ENCODE measurements at places on chromosomes 6 and 20. TPM values are rescaled to one million over a fixed set of nuclear protein-coding genes. Genes with fewer than 3 reads are reported as not detected.

GRCh38 chr6:154258064-154258757, 98.4 kb downstream of the IPCEF1 start:
- H3K36me3 ChIP-seq, result no peaks in the 10 kb centered on the region
- no peaks in the 10 kb centered on the region for H3K27me3 ChIP-seq
- no peak overlapping the region for H3K4me3 ChIP-seq
- DNase-seq, result no peak
- H3K27ac ChIP-seq, result no peak overlapping the region

DNA sequence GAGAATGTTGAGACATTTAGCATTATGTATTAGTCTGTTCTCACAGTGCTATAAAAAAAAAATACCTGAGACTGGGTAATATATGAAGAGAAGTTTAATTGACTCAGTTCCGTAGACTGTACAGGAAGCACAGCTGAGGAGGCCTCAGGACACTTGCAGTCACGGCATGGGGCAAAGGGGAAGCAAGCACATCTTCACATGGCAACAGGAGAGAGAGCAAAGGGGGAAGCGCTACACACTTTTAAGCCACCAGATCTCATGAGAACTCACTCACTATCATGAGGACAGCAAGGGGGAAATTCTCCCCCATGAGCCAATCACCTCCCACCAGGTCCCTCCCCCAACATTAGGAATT, 26.8 kb upstream of the TFAP2A start:
- no peak overlapping the region for H3K4me3 ChIP-seq
- H3K36me3 ChIP-seq, result no peaks in the 10 kb centered on the region
- H3K27me3 ChIP-seq, result no peaks in the 10 kb centered on the region
- DNase-seq, result no peak
- no peaks in the 10 kb centered on the region for H3K4me1 ChIP-seq
- H3K27ac ChIP-seq, result no peak overlapping the region

DNA sequence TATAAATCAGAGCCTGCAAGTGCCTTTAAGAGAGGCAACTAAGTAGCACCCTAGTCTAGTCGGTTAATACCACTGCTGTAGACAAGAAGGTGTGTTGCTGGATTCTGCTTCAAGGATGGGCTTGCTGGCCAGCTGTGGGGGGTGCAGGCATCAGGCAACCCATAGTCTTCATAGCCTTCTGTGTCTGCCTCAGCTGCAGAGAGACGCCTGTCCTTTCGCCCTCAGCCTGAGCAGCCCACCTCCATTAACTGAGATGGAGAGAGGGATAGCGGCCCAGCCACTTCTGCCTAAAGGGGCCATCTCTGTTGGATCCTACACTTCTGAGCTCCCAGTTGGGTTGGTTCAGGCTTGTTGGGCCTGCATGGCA, 123.7 kb upstream of the MLIP start:
- no peaks in the 10 kb centered on the region for H3K36me3 ChIP-seq
- H3K4me3 ChIP-seq, result no peak overlapping the region
- no peak overlapping the region for H3K27ac ChIP-seq
- no peaks in the 10 kb centered on the region for H3K4me1 ChIP-seq
- H3K27me3 ChIP-seq, result no peaks in the 10 kb centered on the region

DNA sequence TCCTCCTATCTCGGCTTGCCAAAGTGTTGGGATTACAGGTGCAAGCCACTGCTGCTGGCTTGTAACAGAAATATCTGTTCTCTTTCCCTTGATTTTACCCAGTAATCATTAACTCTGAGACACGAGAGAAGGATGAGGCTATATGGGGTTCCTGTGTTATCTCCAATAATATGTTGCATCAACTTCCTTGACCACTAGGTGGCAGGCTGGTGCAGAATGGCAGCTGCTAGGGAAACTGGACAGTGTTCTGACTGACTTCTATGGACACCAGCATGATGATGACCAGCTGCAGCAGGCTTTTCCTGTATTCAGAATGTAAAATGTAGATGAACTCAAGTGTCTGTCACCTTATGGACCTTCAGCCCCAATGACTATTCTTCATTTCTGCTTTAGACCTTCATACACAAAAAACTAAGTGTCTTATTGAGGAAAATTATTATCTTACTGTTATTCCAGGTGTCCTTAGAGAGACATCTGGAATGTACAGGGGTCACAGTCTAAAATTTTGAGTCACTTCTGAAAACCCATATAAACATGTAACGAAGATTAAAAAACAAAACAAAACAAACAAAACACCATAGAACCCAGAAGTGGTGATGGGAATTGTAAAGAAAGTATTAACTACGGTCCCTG, 20.4 kb upstream of the CD109 start:
- no peaks in the 10 kb centered on the region for H3K4me1 ChIP-seq
- no peak overlapping the region for H3K4me3 ChIP-seq
- H3K27ac ChIP-seq, result no peak overlapping the region
- no peaks in the 10 kb centered on the region for H3K27me3 ChIP-seq
- H3K36me3 ChIP-seq, result no peaks in the 10 kb centered on the region

The STMND1 gene
- total RNA-seq, result 2.8 TPM

The FAM83C gene
- 0.45 TPM for total RNA-seq

Measured in colonic mucosa (tissue), 4 donors.